ENCODE measurements at places on chromosomes 13 and 19. TPM values are rescaled to one million over a fixed set of nuclear protein-coding genes. Genes with fewer than 3 reads are reported as not detected.
A peak's percentile ranks its signal among the peaks of the same experiment; 100 is the strongest.

- peaks cover 16% of the 10 kb centered on the region for H3K36me3 ChIP-seq
- H3K27ac ChIP-seq, result no peak overlapping the region
- H3K4me1 ChIP-seq, result no peaks in the 10 kb centered on the region
- H3K4me3 ChIP-seq, result no peak overlapping the region
These were observed 13.1 kb downstream of the NAXD start for GRCh38 chr13:110628477-110628793.

DNA sequence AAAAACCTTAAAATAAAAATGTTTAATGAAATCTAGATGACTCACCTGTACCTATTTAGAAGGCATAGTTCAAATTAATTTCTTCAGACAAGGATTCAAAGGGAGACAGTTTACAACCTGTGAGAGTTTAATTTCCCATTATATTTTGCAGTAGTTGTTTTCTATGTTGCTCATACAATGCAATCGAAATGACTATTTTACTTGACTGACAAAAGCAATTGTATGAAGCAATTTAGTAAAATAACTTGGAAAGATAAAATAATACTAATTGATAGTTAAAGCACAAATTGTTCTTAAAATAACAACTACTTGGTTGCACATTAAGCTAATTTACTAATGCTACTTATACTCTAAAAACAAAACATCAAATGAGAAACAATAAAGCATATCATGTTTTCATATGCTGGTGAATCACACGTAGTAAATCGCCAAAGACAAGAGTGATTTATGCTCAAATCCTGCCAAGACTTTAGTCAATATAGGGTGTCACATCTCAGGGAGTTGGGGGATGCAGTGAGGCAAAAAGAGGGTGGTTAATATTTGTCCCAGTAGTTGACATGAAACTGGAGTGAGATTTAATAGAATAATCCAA, 6.4 kb downstream of the DACH1 start:
- no peaks in the 10 kb centered on the region for H3K36me3 ChIP-seq
- no peak overlapping the region for H3K27ac ChIP-seq
- H3K27me3 ChIP-seq, result no peaks in the 10 kb centered on the region
- DNase-seq, result no peak

- DNase-seq, result no peak
- H3K27me3 ChIP-seq, result no peaks in the 10 kb centered on the region
- H3K4me3 ChIP-seq, result no peak overlapping the region
- H3K4me1 ChIP-seq, result peaks cover 19% of the 10 kb centered on the region
These were observed 50.8 kb downstream of the LATS2 start for GRCh38 chr13:21010621-21011020.

- H3K36me3 ChIP-seq, result no peaks in the 10 kb centered on the region
- no peaks in the 10 kb centered on the region for H3K27me3 ChIP-seq
- H3K4me3 ChIP-seq, result no peak overlapping the region
These were observed 432.2 kb downstream of the OLFM4 start for GRCh38 chr13:53460796-53461195.

DNA sequence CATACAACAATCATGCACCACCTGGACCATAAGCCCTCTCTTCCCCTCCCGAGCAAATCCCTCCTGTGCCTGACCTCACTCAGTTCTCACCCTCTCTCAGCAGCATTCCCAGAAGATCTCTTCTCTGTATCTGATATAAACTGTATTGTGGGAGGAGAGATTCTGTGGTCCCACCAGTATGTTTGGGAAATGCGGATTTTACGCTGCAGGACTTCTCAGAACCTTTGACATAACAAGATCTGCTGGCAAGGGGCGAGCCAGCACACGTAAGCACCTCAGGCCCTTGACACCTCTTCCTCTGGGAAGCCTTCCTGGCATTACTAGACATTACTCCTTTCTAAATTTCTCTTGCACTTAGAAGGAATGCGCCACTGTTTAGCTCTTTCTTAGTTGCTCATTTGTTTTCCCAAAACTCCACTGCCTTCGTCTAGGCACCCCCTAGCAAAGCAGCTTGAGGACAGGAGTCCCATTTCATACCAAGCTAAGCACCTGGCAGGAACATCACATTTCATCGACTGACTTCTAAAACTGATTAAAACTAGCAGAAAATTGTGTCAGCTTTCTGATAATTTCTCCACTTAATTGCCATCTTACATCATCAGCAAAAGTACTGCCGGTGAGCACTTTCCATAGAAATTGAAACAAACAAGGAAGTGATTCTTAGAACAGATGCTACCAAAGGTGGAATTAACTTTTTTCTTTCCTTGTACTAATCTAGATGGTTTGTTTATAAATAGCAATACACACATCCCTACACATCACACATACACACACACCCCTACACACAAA, 63.2 kb downstream of the CCDC70 start:
- no peak overlapping the region for H3K27ac ChIP-seq
- no peaks in the 10 kb centered on the region for H3K27me3 ChIP-seq
- no peak overlapping the region for H3K4me3 ChIP-seq
- DNase-seq, result no peak
- no peaks in the 10 kb centered on the region for H3K36me3 ChIP-seq

- H3K4me1 ChIP-seq, result no peaks in the 10 kb centered on the region
- H3K27me3 ChIP-seq, result no peaks in the 10 kb centered on the region
- no peaks in the 10 kb centered on the region for H3K36me3 ChIP-seq
- no peak overlapping the region for H3K27ac ChIP-seq
- H3K4me3 ChIP-seq, result no peak overlapping the region
- DNase-seq, result no peak
These were observed 410.7 kb downstream of the MZT1 start for GRCh38 chr13:72316716-72317115.

DNA sequence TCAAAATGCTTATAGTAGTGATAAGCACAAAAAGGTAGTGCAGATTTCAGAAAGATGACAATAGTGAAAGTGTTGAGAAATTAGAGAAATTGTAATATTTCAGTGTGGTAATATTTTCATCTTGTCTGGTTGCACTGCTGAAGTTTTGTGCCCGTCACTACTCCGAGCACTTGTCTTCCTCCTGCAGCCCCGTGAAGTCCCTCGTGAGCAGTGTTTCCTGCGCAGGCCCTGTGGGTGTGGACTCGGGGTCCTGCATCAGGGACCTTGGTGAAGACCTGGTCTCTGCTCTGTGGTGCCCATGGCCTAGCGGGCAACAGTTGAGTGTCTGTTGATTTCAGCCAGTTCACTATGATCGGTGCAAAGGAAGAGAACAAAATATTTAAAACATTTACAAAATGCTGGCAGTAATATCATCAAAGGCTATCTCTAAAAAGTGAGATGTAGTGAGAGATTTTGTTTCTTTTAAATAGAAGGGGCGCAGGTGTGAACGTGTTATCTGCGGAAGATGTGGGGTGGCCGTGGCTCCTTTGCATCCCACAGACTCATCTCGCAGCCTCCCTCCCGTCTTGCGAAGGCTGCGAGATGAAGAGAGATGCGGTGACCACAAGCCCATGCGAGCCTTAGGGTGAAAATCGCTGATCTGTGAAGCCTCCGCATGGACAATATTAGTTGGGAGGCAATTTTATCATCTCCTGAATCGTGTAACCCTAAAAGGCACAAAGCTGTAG, 27.7 kb upstream of the DCUN1D2 start:
- no peak for DNase-seq
- H3K36me3 ChIP-seq, result peaks cover 12% of the 10 kb centered on the region
- H3K4me1 ChIP-seq, result no peaks in the 10 kb centered on the region
- no peaks in the 10 kb centered on the region for H3K27me3 ChIP-seq
- no peak overlapping the region for H3K27ac ChIP-seq

The MRPS12 gene
- polyA plus RNA-seq, result 28.1 TPM

The ZFP82 gene
- polyA plus RNA-seq, result 1.5 TPM

The VMAC gene
- polyA plus RNA-seq, result 5.0 TPM

The PIP5K1C gene
- polyA plus RNA-seq, result 16.3 TPM

The NXNL1 gene
- not detected for polyA plus RNA-seq

GRCh38 chr19:5417495-5418436, 37.5 kb upstream of the ZNRF4 start:
- peaks cover 3% of the 10 kb centered on the region for H3K27me3 ChIP-seq
- H3K27ac ChIP-seq, result no peak overlapping the region

The ZNF724 gene
- 0.71 TPM for polyA plus RNA-seq

The NALCN gene
- polyA plus RNA-seq, result 0.20 TPM

The WDR87 gene
- polyA plus RNA-seq, result not detected

GRCh38 chr13:111947026-111947810, 119.7 kb upstream of the SOX1 start:
- no peaks in the 10 kb centered on the region for H3K4me1 ChIP-seq
- no peak for DNase-seq
- H3K36me3 ChIP-seq, result no peaks in the 10 kb centered on the region
- no peaks in the 10 kb centered on the region for H3K27me3 ChIP-seq
- H3K4me3 ChIP-seq, result no peak overlapping the region

- no peaks in the 10 kb centered on the region for H3K36me3 ChIP-seq
- H3K4me3 ChIP-seq, result no peak overlapping the region
- H3K27ac ChIP-seq, result peak overlapping the region; percentile 45
- peak; percentile 46 for DNase-seq
These were observed 116.1 kb downstream of the LRCH1 start for GRCh38 chr13:46668931-46669525.

DNA sequence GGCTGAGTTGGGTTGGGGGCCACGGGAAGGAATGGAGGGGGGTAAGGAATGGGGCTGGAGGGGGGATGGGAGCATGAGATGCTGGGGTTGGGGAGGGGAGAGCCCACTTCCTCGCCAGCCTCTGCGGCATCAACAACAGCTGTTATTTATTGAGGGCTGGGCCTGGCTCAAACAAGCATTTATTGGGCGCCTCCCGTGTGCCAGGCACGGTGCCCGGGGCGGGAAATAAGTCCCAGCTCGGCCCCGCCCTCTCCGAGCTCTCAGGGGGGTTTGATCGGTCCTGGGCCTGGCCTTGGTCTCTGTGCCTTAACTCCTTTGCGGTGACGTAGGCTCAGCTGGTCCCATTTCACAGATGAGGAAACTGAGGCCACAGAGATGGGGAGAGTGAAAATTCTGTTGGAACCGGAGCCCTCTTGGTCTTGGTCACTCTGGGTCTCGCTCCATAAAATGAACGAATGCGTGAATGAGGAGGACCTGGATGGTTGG, 919 bp upstream of the ADAMTS10 start:
- H3K4me1 ChIP-seq, result peaks cover 10% of the 10 kb centered on the region
- peak; percentile 43 for DNase-seq
- H3K36me3 ChIP-seq, result no peaks in the 10 kb centered on the region
- no peak overlapping the region for H3K4me3 ChIP-seq

DNA sequence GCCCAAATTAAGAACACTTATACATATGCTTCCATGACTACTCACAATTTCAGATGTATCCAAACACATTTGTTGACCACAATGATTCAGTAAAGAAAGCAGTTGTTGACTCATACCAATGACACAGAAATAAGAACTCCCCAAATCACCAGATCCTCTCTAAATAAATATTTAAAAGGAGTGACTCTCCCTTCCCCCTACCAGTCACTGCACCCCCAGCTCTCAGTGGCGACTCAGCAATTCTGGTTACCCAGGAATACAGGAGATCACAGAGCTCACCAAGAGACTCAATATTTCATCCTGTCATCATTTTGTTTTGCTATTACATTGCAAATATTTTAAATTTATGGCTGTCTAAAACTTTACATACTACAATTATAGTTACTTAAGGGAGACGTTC, 131.5 kb downstream of the RGCC start:
- H3K27me3 ChIP-seq, result no peaks in the 10 kb centered on the region
- H3K36me3 ChIP-seq, result peaks cover 8% of the 10 kb centered on the region
- DNase-seq, result no peak
- no peak overlapping the region for H3K27ac ChIP-seq
- no peak overlapping the region for H3K4me3 ChIP-seq

DNA sequence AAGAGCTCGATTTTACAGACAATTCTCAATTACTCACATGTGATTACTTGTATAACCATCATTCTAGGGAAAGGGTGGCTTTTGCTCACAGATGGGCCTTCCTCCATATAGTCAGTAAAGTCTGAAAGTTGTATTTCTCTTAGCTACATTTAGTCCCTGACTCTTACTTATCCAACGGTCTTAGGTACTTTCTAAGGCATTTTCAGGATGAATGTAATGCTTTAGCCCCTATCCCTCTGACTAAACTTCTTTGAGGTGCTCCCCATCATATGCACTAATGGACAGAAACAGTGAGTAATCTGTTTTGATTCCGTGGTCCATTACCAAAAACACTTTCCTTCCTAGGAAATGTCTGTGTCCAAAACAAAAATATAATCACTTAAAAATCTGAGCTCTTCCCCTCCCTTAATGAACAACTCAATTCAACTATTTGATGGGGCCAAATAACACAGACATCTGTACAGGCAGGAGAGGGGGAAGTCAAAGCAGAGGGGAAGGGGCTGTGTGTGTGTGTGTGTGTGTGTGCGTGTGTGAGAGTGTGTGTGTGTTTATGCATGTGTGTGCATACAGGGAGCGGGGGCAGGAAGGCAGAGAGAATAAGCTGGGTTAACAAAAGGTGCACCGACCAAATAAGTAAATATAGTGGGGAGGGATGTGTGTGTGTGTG, 84.9 kb downstream of the USP12 start:
- H3K27me3 ChIP-seq, result no peaks in the 10 kb centered on the region
- H3K4me1 ChIP-seq, result no peaks in the 10 kb centered on the region
- no peak for DNase-seq
- no peak overlapping the region for H3K27ac ChIP-seq

- no peak for DNase-seq
- H3K36me3 ChIP-seq, result no peaks in the 10 kb centered on the region
- H3K27me3 ChIP-seq, result no peaks in the 10 kb centered on the region
- H3K4me3 ChIP-seq, result no peak overlapping the region
- H3K27ac ChIP-seq, result no peak overlapping the region
These were observed 1952.0 kb upstream of the PCDH20 start for GRCh38 chr13:63367522-63368198.

The KLK15 gene
- not detected for polyA plus RNA-seq

- no peaks in the 10 kb centered on the region for H3K36me3 ChIP-seq
- DNase-seq, result no peak
- peaks cover 18% of the 10 kb centered on the region for H3K4me1 ChIP-seq
- H3K27me3 ChIP-seq, result no peaks in the 10 kb centered on the region
- H3K27ac ChIP-seq, result no peak overlapping the region
These were observed 60.9 kb downstream of the STARD13 start for GRCh38 chr13:33224686-33225085.

GRCh38 chr13:21909331-21909730, 238.5 kb downstream of the FGF9 start:
- H3K27ac ChIP-seq, result no peak overlapping the region
- DNase-seq, result no peak
- H3K36me3 ChIP-seq, result no peaks in the 10 kb centered on the region
- no peak overlapping the region for H3K4me3 ChIP-seq
- no peaks in the 10 kb centered on the region for H3K4me1 ChIP-seq
- H3K27me3 ChIP-seq, result no peaks in the 10 kb centered on the region

The PRR22 gene
- polyA plus RNA-seq, result 2.6 TPM

Measured in lung (tissue), 17 donors.